ENCODE measurements at places on chromosomes 11 and 22.

DNA sequence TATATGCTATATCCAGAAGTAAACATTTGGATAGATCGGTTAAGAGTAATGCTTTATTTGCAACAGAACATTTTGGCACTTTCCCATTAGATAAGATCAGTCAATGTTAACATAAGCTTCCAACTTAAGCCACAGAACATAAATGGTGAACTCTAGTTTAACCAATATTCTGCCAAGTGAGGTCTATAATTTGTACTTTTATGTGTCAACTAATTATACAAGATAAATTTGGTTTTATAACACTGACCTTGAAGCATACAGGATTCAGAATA, 23.5 kb upstream of the BLID start:
- no peak for DNase-seq

- no peak for DNase-seq
Observed at GRCh38 chr11:65692367-65692766, 19.7 kb upstream of the KAT5 start.

- no peak for DNase-seq
Observed at GRCh38 chr11:9473408-9473807, 12.6 kb downstream of the ZNF143 start.

- DNase-seq: no peak
Observed at GRCh38 chr11:12287374-12288211, 89.8 kb upstream of the PARVA start.

- no peak for DNase-seq
Observed at GRCh38 chr22:42719656-42720262, 911 bp downstream of the A4GALT start.

- no peak for DNase-seq
Observed at GRCh38 chr11:63875506-63876065, 36.7 kb downstream of the MARK2 start.

- no peak for DNase-seq
Observed at GRCh38 chr11:47400768-47401279, 7.6 kb upstream of the SLC39A13 start.

- no peak for DNase-seq
Observed at GRCh38 chr22:47231759-47232158, 469.3 kb downstream of the TBC1D22A start.

DNA sequence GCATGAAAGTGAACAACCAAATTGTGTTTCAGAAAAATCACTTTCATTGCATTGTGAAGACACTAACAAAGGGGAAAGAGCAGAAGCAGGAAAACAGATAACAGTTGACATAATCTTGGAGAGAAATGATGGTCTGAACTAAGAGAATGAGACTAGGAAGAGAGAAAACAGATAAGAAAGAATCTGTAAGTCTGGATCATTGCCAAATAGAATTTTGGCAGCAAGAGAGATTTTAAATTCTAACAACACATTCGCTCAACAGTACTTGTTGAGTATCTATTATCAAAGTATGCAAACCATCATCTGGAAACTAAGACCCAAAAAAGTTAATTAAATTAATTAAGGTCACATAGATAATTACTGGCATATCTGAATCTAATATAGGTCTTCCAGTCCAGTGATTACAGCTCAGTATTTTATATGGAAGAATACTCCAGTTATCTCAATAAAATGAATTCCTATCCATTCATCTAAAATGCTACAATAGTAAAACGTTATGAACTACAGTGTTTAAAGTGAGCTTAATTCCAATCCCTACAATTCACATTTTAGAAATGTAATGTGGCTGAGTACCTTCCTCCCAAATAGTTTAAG, 166.7 kb upstream of the FAT3 start:
- no peak for DNase-seq

- no peak for DNase-seq
Observed at GRCh38 chr11:21983431-21983830, 209.5 kb upstream of the ANO5 start.

DNA sequence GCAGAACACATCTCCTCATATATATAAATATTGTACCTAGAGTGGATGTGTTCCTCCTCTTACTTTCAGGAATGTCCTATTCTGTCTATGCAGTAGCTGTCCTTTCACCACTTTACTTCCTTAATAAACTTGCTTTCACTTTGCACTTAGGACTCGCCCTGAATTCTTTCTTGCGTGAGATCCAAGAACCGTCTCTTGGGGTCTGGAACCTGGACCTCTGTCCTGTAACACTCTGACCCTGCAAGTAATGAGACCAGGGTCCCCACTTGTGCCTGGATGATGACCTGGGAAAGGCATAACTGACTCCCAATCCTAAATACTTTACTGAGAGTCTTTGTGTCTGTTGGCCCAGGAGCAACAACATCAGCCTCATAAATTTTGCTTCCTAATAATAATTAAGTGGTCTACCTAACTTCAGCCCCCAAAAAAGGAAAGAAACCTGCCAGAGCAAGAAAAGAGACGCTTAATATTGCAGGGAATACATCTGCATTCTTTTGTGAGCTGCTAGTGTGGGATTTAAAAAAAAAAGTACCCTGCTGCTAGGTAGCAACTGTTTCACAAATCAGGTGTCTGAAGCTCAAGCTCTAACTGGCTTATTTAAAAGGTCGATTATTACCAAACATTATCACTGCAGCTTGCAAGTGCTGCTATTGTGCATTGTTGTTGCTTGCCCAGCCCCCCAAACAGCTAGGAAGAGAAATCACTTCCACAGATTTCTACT, 69.3 kb downstream of the FAM168A start:
- DNase-seq: no peak

DNA sequence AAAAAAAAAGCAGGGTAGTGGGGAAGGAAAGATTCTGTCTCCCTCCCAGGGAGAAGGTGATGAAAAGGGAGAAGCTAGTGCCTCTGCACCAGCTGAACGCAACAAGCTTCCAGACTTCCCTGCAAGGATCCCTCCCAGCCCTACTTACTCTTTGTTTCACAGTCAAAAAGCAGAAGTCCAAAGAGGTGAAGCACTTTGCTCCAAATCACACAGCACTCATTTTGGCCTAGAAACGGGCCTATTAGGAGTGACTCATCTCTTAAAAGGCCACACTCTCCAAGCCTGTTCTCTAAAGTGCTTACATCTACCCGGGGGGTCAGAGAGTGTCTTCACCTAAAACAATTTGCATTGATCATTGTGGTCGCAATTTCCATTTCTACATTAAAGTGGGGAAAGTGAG, 17.7 kb upstream of the GRK3 start:
- DNase-seq: no peak

GRCh38 chr11:639332-639955, 2.4 kb downstream of the DRD4 start:
- DNase-seq: no peak

GRCh38 chr11:120302001-120302805, 22.9 kb upstream of the TLCD5 start:
- no peak for DNase-seq

GRCh38 chr22:42976217-42976933, 38.6 kb downstream of the PACSIN2 start:
- no peak for DNase-seq

DNA sequence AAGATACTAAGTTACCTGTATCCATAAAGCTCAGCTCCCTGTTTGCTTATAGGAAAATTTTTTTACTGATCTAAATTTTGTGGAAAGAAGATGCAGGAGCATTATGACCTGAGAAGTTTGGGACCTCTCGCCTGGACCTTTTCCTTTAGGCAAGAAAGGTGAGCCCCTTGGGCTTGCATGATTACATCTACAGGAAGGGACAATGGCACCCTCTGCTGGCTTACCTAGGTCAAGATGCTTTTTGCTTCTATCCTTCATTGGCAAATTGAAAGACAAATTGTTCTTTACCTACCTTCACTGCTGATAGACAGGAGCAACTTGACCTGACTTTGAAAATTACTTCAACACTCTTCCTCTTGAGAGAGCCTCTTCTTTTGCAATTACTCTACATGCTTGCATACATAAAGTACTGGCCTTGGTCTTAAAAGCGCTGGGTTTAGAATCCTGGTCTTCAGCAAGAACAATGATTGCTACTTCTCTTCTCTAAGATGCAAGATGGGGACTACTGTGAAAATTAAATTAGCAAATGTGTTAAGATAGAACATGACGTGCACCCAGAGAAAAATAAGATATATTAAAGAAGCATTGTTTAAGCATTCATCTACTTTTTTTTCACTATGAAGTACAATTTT, 147.2 kb downstream of the TRPC6 start:
- DNase-seq: no peak

- DNase-seq: no peak
Observed at GRCh38 chr11:1650034-1650917, 20.7 kb downstream of the KRTAP5-5 start.

GRCh38 chr11:8263769-8264410, at the start of gene LMO1:
LMO1 (minus strand) TSS chr11:8263878; CDS start chr11:8263362, 516 bp downstream.
- peak; percentile 39 for DNase-seq

- DNase-seq: peak; percentile 15
Observed at GRCh38 chr11:95229993-95230809, 801 bp downstream of the SESN3 start.

GRCh38 chr11:131913267-131913666, 542.9 kb downstream of the NTM start:
- no peak for DNase-seq

DNA sequence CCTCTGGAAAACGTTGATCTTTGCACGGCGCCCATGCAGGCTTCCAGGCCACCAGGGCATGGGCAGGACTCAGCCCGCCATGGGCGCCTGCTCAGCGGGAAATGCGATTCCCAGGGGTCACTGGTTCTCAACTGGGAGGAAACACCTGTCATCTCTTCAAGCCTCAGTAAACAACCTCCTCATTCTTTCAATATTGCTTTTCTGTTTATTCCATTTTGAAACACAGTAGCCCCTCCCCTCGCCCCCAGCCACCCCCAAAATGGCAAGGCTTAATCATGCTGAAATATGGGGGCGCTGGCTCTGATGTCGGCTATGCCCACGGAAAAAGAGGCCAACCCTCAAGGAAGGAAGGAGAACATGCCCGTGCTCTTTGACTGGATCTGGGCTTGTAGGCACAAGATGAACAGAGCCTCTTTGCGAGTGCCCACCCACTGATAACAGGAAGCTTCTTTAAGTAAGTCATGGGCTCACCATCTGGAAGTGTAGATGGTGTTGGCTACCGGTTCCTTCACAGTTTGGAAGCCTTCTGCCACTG, 594 bp upstream of the POU2AF1 start:
- peak; percentile 31 for DNase-seq

DNA sequence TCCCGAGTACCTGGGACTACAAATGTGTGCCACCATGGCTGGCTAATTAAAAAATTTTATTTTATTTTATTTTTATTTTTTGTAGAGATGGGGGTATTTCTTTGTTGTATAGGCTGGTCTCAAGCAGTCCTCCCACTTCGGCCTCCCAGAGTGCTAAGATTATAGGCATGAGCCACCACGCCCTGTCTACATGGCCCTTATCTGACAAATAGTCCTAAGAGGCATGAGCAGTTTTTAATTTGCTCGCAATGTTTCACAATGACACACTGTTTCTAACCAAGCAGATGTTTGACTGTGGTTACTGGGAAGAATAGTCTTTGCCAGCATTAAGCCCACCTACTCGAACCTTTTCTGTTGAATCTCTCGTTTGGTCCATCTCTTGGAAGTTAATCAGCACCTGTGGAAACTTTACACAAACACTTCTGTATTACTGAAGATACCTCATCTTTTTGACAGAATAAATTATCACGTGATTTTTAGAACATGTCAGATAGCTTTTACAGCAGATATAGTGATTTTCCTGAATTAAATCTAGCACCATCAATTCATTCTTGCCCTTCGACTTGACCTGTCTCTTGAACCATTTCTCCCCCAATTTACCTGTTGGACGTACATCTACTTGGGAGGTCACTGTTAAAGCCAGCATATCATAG, 71.4 kb downstream of the MTMR3 start:
- no peak for DNase-seq

GRCh38 chr11:126277780-126278179, 5.1 kb upstream of the TIRAP start:
- DNase-seq: no peak

GRCh38 chr11:133946541-133947318, 10.0 kb downstream of the IGSF9B start:
- DNase-seq: no peak

GRCh38 chr11:10750838-10751580, at the start of gene CTR9:
CTR9 (plus strand) TSS chr11:10751246; CDS start chr11:10751413, 167 bp downstream.
- DNase-seq: peak; percentile 86

- DNase-seq: no peak
Observed at GRCh38 chr11:45983471-45983845, 61.0 kb downstream of the LARGE2 start.

DNA sequence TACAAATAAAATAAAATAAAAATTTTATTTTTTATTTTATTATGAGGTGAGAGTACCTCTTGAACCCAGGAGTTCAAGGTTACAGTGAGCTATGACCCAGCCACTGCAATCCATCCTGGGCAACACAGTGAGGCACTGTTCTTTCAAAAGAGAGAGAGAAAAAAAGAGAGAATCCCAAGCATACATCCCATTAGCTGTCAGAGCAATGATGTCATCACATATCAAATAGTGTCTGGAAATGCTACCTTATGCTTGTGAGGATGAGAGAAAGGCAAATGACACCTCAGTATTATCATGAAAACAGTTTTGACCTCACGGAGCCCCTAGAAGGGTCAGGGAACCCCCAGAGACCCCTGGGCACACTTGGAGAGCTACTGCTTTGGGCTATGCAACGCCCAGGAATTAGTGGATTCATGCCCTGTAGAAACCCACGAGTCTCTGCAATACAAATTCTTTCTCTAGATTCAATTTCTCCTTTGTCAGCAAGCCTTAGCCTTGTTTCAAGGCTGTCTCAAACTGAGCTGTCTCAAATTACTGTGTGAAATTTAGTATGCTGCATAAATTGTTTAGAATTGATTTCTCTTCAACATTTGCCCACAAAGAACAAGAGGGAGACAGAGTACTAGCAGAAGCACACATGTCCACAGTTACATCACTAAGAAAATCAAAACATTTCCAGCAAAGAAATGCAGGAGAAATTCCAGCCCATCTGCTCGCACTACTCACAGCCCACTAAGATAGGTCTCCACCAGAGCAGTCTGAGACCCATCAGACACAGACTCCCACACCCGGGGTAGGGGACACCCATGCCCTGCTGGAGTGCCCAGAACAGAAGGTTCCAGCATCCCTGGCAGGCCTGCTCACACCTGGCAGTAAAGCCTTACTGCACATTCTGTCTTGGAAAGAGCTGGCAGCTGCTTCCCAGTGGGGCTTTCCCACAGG, 18.1 kb downstream of the DGCR2 start:
- no peak for DNase-seq

DNA sequence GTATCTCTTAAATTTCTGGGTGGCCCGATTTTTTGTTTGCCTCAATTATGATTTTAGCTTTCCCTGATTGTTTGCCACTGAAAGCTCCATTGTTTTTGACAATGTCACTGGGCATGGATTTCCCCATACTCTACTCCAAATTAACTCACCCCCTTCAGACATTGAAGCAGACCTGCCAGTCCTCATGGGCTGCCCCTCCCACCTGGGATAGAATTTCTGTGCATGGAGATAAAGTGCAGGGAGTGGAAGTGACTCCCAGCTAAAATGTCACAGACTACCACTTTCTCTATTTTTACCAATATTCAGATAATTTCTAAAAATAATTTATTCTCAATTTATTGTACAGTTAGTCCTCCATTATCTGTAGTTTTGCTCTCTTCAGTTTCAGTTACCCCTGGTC, 79.1 kb upstream of the CLPB start:
- no peak for DNase-seq

GRCh38 chr11:27861706-27862430, 161.6 kb upstream of the BDNF start:
- DNase-seq: no peak
